ENCODE measurements at places on chromosomes 2 and 18. TPM values are rescaled to one million over a fixed set of nuclear protein-coding genes. Genes with fewer than 3 reads are reported as not detected.

The PTGR3 gene
- 16.6 TPM for total RNA-seq

The ZNF532 gene
- total RNA-seq = 21.8 TPM

The SATB2 gene
- 3.7 TPM for total RNA-seq

The KANSL3 gene
- total RNA-seq = 32.2 TPM

The LYPD6 gene
- 0.07 TPM for total RNA-seq

The IL18R1 gene
- total RNA-seq = 0.80 TPM

The HOXD4 gene
- total RNA-seq = 0.66 TPM

The TUBB8B gene
- not detected for total RNA-seq

The EFEMP1 gene
- 40.9 TPM for total RNA-seq

The UGT1A1 gene
- 0.83 TPM for total RNA-seq

The IDH1 gene
- 81.3 TPM for total RNA-seq

The FHL2 gene
- 79.7 TPM for total RNA-seq

The OBSL1 gene
- total RNA-seq = 24.0 TPM

The GALNT14 gene
- 47.5 TPM for total RNA-seq

The TMEFF2 gene
- 0.26 TPM for total RNA-seq

The FAM110C gene
- total RNA-seq = 0.06 TPM

The FSHR gene
- 0.07 TPM for total RNA-seq

The STON1 gene
- 0.50 TPM for total RNA-seq

The SERPINB4 gene
- not detected for total RNA-seq

The IL1F10 gene
- not detected for total RNA-seq

The ATG4B gene
- 52.2 TPM for total RNA-seq

The HAAO gene
- not detected for total RNA-seq
